Posterior vena cava (tissue), 2 donors: ENCODE measurements at places on chromosomes 5 and 9. TPM values are rescaled to one million over a fixed set of nuclear protein-coding genes. Genes with fewer than 3 reads are reported as not detected.

- no peak for DNase-seq
Measured at GRCh38 chr5:130109152-130109551, 204.9 kb downstream of the CHSY3 start.

DNA sequence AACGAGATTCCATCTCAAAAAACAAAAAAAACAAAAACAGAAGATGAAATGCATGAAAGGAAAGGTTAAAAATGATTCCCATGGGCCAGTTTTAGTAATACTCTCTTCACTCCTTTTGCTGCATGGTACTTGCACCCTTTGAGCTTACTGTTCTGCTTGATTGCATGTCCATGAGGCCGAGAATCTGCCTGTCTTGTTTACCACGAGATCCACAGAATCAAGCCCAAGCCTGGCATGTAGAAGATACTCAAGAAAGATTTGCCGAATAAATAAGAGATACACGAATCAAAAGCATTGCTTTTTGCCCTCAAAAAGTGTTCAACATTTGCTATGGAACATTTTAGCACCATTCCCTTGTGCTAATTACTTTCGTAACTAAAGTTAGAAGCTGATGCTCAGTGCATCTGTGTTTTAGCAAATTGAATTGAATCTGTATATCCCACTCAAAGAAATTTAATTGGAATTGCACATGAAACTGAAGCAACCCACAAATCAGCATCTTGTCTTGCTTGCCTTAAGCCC, 1.1 kb downstream of the FAXDC2 start:
- no peak for DNase-seq

DNA sequence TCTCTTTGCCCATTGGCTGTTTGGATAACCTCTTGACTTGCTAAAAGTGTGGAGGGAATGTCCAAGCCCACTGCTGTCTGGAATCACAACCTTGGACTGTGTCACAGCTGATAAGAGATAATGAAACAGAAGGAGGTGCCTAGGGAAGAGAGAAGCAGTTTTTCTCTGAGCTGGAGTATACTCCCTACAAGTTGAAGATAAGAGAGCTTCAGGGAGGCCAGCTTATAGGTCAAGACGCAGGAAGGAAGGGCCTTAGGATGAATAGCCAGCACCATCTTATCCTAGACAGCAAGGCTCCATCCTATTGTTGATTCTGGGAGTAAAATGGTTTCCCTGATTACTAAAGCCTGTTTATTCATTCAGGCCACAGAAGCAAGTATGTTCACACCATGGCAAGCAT, 244.7 kb downstream of the NPR3 start:
- no peak for DNase-seq

DNA sequence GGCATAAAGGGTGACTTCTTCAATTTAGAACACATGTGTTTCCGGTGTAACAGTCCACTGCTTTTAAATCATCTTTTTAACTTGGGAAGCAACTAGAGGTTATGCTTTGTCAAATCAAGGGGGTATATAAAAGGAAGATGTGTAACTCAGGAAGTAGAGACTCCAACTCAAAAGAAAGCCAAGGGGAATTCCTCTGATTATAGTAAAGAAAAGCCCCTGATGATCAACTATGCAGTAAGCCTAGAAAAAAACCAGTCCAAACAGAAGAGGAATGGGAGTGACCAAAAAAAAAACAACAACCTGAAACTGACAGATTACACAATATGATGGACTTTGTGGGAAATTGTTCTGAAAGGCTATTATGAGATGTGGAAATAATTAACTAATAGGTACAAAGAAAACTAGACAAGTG, 90.3 kb downstream of the AK8 start:
- no peak for DNase-seq

DNA sequence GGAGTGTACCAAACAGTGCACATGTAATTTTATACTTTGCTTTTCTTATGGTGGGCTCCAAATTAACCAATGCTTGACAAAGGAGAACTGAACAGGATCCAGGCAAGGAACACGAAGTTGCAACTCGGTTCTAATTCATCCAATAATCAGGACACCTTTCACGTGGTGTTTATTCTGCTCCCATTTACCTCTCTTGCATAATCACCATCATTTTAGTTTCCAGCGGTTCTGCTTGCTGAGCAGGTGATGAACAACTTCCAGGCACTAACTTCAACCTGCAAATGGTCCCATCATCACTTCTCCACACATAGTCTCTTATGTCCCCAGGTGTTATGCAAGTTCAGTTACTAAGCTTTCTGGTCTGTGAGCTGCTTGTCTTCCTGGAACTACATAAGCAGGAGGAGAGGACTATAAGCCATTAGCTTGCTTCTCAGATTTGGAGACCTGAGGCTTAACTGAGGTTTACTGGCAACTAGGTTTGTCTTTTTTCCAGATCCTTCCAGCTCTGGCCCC, 326.8 kb upstream of the SLC30A5 start:
- DNase-seq: no peak

NDUFS6 gene
- 25.4 TPM for total RNA-seq

DBH gene
- total RNA-seq: not detected

GRCh38 chr9:106718936-106719335, 144.0 kb upstream of the ZNF462 start:
- no peak for DNase-seq

- peak; percentile 88 for DNase-seq
Measured at GRCh38 chr5:72848474-72849428, 32.3 kb downstream of the TNPO1 start.

CNTNAP3 gene
- 15.9 TPM for total RNA-seq
